GM03348 (cell line): ENCODE measurements at places on chromosomes 7 and 10.
A peak's percentile ranks its signal among the peaks of the same experiment; 100 is the strongest.

GRCh38 chr10:69712342-69712741, 82.3 kb downstream of the FAM241B start:
- no peak for DNase-seq

DNA sequence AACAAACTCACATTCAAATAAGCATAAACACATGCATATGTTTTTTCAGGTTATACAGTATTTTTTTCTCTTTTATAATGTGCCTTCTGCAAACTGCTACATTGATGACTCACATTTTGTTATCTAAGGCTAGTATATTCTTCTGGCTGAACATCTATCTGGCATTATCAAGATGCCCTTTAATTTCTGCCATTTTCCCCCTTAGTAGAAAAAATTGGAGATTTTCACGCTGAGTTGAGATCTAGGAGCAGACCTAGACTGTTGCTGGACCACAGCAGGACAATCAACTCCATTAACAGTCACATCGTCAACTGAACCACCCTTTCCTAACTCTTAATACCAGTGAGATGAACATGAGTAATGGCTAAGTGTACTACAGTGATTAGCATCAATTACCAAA, 41.6 kb downstream of the ERCC6 start:
- no peak for DNase-seq

DNA sequence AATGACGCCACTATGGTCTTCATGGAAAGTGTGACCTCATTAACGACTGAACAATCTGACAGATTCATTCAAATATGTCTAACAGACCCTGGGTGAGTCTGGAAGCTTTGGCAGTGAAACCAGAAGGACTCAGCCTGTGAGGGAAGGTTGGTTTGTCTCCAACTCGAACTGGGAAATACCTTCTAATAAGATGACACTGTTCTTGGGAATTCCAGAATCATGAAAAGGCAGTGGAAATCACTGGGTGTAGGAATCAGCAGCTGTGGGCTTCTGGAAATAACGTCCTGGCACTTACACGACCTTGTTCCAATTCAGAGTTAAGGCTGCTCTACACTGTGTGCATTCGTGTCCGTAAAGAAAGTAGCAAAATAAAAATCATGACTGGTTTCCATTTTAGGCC, 75.1 kb downstream of the DGKI start:
- peak; percentile 68 for DNase-seq

GRCh38 chr10:58241346-58241745, 26.3 kb downstream of the IPMK start:
- DNase-seq, result peak; percentile 51

DNA sequence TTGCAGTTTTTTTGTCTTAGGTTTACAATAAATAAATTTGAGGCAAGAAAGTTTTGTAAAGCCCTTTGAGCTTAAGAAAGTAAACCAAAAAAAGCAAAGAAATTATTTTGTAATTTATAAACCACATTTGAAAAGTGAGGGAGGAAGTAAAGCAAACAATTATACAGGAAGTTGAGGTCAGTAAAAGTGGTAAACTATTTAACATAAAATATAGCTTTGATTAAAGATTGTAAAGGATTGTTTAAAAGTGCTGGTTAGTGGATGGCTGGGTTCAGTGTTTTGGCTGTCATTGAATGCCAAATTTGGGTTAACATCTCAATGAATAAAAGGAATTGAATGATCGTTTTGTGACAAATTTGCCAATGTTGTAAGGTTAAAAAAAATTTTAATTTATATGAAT, 9.9 kb downstream of the SOSTDC1 start:
- no peak for DNase-seq

- DNase-seq, result no peak
These were observed 117.4 kb downstream of the MAPK8 start for GRCh38 chr10:48423884-48424283.

- DNase-seq, result no peak
These were observed 301.5 kb downstream of the GRID1 start for GRCh38 chr10:86064931-86065662.

- DNase-seq, result no peak
These were observed 1.3 kb upstream of the SP4 start for GRCh38 chr7:21426286-21427181.

DNA sequence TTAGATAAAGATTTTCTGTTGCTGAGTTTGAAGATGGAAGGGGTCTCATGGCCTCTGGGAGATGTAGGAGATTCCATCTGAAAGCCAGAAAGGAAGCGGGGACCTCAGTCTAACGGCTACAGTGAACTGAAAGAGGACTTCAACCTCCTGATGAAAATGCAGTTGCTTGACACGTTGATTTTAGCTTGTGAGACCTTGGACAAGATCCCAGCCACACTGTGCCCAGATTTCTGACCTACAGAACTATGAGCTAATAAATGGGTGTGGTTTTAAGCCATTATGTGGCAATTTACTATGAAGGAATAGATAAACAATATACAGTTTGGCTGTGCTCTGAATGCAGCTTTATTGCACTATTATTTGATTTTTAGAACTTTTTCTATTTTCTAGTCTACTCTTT, 342.3 kb upstream of the SEMA3D start:
- DNase-seq, result peak; percentile 9

DNA sequence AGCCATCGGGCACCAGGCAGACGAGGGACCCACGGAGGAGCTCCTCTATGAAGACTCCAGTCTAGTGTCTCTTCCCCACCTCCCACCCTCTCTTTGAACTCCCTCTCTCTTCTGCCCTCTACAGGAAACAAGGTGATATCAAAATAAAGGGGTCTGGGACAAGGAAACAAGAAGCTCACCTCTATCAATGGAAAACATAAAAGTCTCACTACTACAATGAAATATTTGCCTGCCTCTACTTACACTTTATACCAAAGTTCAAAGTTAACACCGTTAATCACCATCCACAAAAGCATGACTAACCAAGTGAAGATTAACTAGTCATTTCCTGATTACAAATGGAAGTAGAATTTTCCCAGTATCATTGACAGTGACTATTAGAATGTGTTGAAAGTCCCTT, 82.2 kb downstream of the PARD3 start:
- DNase-seq, result peak; percentile 24

DNA sequence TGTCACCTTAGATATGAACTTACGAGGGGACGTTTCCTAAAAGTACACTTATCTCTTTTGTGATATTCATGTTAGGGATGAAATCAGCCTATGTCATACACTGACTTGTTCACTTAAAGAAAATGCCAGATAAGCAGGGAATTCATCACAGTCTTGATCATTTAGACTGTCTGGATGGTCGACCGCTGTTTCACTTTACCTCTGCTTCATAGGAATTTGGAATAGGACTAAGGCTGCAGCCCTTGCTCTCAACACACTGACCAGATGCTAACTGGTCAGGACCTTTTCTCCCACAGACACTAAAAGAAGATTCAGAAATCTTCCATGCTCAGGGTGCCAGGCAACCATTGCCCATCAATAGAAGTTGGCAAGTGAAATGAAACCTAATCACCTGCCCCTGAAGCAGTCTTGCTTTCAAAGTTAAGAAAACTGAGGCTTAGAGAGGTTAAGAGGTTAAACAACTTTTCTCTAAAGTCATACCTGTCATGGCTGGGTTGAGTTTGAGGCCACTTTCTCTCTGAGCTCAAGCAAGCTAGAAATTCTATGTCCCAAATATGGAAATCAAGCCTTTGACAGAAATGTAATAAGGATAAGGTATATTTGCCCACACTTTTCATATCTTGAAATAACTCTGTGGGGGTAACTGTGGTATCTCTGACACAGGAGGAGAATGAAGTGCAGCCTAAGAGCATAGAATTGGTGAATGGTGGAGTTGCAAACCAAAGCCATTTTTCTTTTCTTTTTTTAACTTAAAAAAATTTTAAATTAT, 77.1 kb downstream of the MAP3K8 start:
- DNase-seq, result no peak

DNA sequence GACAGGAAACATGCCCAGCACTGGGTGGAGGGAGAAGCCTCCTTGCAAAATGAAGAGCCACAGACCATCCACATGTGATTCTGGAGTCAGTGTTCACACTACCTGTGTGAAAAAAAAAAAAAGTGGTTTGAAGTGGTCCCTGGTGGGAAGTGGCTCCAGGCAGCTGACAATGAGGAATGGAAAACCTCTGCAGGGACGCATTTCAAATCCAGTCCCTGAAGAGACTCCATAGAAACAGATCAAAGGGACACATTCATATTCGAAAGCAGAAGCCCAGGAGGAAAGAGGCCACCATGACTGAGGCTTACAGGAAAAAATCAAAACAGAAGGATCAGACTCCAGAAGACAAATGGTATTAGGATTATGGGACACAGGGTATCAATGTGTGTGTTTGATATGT, 11.5 kb upstream of the TCERG1L start:
- no peak for DNase-seq

DNA sequence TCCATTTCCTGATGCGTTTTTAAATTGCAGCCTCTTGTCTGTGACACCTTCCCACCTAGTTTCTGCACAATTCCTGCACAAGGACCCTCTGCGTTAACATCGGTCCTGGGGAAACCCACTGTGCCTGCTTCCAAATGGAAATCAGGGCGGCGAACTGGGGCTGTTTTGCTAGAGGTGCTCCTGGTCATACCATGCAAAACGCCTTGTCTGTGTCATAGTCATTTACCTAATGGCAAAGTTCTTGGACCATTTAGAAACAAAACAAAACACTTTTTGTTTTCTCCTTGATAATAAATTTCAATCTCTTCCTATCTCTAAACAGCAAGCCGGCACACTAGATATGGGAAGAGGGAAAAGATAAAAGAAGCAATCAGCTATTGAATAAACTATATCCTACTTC, 206.9 kb upstream of the KLF14 start:
- no peak for DNase-seq

DNA sequence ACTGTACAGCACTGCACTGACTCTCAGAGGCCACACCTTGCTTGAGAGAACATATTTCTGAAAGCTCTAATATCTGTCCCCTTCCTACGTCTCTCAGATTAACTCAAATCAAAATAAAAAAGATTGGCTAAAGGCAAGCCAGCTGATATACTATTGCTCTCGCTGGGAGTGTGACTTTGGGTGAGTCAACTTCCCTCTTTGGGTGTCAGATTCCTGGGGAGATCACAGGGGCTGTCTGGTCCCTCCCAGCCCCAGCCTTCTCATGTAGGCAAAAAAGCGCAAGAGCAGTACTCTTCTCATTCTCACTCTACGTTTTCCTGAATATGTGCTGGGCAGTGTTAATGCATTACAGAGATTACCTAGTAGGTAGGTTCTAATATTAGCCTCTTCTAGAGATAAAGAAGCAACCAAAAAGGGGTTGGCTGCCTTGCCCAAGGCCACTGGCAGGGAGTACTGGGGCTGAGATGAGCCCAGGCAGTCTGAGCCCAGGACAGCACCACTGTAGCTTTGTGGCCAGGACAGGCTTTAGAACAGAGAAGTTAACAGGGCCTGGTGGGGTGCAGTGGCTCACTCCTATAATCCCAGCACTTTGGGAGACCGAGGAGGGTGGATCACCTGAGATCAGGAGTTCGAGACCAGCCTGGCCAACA, 9.1 kb upstream of the DENND2A start:
- no peak for DNase-seq

GRCh38 chr10:69067189-69067588, 20.7 kb upstream of the SRGN start:
- no peak for DNase-seq

- no peak for DNase-seq
These were observed 133.7 kb upstream of the CTTNBP2 start for GRCh38 chr7:118006979-118007378.
